Mammary epithelial cell (primary cell): ENCODE measurements at places on chromosomes 16 and 17. TPM values are rescaled to one million over a fixed set of nuclear protein-coding genes. Genes with fewer than 3 reads are reported as not detected.
A peak's percentile ranks its signal among the peaks of the same experiment; 100 is the strongest.

GRCh38 chr17:28331891-28332420 lies 3.3 kb downstream of the IFT20 start:
- DNase-seq: no peak

GRCh38 chr17:16155536-16155935 lies 59.8 kb downstream of the NCOR1 start:
- DNase-seq: no peak

- no peak for DNase-seq
Measured at GRCh38 chr17:41167561-41167960, 460 bp downstream of the KRTAP4-3 start.

DNA sequence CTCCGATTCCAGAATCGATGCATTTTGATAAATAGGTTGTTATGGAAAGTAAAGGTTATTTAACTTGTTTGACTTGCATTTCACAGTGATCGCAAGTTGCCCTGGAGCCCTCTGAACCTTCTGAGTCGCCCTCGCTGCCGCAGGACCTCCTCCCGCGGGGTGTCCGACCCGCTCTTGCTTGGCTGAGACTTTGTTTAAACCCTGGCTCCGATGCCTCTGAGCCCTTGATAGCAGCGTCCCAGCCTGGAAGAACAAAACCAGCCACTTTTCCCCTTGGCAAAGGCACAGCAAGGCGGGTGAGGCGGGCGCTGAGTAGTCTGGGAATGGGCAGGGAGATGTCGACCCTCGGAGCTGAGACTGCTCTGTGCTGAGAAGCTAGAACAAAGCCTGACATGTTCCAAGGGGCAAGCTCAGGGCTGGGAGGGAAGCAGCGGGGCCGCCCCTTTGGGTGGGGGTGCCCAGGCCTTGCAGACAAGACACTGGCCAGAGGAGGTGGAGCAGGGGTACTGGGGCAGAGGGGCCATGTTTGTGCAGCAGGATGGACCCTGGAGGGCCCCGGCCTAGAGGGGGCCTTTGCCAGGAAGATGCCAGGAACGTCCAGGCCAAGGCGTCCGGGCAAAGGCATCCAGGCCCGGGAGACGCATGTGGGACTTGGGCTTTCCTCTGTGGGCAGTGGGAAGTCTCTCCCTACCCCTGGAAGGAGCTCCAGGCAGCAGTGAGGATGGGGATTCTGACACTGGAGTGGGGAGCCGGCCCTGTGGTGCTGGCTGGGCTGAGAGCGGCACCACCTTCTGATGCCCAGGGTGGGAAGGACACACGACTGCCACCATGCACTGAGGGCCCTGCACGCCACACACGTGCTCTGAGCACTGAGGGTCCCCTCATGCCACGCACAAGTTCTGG lies 30.3 kb upstream of the CDH15 start:
- DNase-seq: no peak

DNA sequence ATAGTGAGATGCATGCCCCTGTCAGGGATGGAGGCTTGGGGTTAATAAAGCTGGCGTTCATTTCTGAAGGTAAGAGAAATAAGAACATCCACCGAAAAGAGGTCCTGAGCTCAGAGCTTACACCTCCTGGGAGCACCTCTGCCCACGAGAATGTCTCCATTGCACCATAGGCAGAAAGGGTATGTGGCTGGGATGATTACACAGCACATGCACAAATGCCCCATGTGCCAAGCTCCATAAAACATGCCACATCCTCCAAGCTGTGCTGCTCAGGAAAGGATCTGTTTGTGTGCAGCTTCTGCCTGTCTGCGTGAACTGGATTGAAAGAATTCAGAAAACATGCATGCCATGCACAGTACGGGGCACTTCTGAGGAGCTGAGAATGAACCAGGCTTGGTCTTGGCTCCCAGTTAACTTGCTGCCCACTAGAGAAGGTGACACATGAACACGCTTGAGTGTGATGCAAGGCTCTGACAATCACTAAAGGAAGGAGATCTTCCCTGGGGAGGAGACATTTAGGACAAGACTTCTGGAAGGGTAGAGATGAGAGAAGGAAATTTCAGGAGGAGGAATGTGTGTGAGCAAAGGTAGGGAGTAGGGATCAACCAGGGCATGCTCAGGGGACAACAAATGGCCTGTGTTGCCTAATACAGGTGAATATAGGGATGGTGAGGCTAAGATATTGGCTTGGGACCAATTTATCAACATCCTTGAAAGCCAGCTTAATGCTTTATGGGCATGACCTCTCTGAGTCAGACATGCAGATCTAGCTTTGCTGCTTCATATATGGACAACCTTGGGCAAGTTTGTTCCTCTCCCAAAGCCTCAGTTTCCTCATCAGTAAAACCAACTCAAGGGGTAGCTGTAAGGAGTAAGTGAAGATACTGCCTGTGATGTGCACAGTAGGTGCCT lies 32.0 kb upstream of the SMPD3 start:
- peak; percentile 10 for DNase-seq

GRCh38 chr16:85300406-85300968 lies 188.2 kb upstream of the CIBAR2 start:
- DNase-seq: no peak

The SERPINF2 gene
- total RNA-seq: 7.3 TPM
